ENCODE measurements at places on chromosomes 16 and 17.
A peak's percentile ranks its signal among the peaks of the same experiment; 100 is the strongest.

GRCh38 chr17:39098588-39098987 lies 52.8 kb downstream of the PLXDC1 start:
- DNase-seq = no peak

DNA sequence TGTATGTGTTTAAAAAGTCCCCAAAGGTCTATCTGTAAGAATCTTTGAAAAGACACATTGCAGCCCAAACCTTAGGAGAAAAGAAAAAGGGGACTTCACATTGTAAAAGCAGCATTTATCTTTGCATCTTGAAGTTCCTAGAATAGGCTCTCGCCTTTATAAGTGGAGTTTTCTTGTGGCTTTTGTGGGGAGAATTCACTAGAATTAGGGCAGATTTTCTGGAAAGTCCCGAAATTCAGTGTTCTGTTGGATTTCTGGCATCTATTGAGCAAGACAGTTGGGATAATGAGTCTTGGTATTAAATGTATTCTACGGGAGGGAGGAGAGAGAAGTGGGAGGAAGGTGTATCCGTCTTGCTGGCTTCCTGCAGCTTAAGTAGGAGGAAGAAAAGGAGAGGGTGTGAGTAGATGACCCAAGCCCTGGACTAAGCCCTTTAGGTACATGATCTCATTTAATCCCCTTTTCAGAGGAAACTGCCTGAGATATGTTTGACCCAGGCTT lies 62.6 kb downstream of the PRKCA start:
- peak; percentile 24 for DNase-seq

- no peak for DNase-seq
These were observed 6.4 kb downstream of the PRKCB start for GRCh38 chr16:23842137-23842600.

DNA sequence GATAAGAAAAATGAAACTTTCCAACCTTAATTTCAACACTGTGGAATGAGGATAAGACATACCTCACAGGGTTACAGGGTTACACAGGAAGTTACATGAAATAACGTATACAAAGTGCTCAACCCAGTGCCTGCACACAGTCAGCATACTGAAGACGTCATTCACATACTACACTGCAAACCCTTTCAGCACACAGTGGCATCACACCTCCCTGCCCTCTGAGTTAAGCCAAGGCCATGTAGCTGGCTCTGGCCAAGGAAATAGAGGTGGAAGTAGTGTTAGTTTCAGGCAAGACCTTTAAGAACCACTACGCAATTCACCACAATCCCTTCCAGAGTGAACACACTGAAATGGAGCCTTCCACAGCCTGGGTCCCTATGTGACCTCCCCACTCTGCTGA lies 46.6 kb upstream of the GSG1L start:
- DNase-seq = no peak

DNA sequence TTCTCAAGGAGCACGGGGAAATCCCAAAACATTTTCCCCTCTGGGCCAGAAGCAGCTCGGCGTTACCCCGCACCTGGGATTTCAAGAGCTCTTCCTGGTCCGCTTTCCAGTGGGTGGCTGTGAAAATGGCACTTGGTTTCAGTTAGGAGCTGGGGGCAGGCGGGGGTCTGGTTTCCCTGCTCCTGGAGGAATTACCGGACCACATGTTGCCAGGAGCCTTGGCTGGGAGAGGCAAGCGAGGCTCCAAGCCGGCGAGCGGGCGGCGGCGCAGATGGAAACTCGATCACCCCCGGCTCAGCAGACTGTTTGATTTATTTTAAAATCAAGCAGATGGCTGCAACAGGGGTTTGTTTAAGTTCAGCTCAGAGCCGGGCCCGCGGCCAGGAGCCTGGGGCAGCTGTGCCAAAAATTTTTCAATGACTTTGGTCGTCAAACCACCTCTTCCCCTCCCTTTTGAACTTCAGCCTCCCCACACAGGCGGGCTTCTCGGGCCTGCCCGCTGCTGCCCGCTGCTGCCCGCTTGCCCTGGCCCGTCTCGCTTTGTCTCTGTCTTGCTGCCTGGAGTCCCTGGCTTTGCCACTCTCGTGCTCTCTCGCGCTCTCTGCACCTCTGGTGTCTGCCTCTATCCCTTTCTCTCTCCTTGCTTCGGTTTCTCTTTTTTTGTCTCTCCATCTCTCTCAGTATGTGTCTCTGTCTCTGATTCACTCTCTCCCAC lies 108.0 kb upstream of the CIBAR2 start:
- DNase-seq = peak; percentile 92

- no peak for DNase-seq
These were observed 14.2 kb downstream of the C16orf82 start for GRCh38 chr16:27080895-27081294.

- DNase-seq = no peak
These were observed 12.2 kb upstream of the OSGIN1 start for GRCh38 chr16:83940630-83941378.

DNA sequence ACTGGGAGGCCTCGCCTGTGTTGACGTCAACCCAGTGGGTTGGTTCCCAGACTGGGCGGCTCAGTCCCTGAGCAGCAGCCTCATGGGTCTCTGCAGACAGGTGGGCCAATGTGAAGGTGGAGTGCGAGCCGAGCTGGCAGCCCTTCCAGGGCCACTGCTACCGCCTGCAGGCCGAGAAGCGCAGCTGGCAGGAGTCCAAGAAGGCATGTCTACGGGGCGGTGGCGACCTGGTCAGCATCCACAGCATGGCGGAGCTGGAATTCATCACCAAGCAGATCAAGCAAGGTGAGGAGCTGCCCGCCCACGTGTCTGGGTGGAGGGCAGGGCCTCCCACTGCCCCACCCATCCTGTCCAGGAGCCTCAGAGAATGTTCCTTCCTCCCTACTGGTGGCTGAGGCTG lies 44.1 kb downstream of the MRC2 start:
- DNase-seq = no peak

GRCh38 chr17:1936766-1937165 lies 88.4 kb downstream of the RTN4RL1 start:
- DNase-seq = no peak

DNA sequence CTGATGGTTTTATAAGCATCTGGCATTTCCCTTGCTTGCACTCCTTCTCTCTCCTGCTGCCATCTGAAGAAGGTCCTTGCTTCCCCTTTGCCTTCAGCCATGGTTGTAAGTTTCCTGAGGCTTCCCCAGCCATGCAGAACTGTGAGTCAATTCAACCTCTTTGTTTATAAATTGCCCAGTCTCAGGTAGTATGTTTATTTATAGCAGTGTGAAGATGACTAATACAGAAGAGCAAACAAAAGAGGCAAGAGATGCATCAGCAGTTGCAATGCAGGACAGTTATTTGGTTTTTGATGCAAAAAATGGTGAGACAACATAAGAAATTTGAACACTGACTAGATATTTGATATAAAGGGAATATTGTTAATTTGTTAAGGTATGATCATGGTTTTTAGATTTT lies 16.8 kb downstream of the TMEM100 start:
- no peak for DNase-seq

DNA sequence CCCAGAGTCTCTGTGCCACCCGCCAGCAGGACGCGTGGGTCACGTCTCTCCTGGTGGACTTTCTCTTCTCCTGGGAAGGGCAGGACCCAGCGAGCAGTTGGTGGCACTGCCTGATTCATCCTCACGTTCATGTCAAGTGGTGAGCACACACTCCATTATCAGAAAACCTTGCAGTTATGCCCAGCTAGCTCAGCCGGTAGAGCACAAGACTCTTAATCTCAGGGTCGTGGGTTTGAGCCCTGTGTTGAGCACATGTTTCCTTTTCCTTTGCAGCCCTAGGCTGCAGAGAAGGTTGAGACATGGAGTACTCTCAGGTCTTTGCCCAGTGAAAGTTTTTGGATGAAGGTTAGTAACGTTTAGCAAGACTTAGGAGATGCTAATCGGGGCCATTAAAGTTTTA lies 8.0 kb downstream of the OR1F1 start:
- DNase-seq = no peak

DNA sequence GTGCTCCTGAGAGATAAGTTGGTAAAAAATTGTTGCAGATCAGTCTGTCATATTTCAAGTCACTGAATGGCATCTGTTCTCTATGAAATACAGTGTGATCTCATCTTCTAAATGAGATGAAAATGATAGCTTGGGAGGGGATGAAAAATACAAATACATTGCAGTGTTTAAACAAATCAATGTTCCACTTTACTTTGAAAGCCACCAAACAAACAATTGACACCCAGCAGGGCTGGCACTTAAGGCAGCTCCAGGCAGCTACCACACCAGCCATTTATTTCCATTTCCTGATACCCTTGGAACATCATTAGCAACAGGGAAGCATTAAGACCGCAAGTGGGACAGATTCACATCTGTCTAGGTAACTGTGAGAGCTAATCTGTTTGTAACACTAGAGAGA lies 827.6 kb upstream of the KIF2B start:
- DNase-seq = no peak

DNA sequence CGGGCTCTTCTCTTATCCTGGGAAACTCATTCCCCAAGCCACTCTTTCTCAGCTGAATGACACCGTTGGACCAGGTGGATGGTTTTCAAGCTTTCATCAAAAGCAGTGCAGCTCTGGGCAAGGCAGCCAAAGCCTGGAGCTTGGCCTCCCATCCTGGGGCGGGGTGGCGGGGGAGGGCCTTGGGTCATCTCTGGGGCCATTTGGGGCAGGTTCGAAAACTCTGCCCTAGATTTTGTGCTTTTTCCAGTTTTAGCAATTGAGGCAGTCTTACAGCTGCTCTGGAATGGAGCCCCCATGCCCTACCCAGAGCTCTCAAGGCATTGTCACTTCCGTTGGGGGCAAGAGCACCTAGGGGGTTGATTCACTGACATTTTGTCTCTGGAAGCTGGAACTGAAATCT lies 9.1 kb downstream of the MPRIP start:
- DNase-seq = no peak

DNA sequence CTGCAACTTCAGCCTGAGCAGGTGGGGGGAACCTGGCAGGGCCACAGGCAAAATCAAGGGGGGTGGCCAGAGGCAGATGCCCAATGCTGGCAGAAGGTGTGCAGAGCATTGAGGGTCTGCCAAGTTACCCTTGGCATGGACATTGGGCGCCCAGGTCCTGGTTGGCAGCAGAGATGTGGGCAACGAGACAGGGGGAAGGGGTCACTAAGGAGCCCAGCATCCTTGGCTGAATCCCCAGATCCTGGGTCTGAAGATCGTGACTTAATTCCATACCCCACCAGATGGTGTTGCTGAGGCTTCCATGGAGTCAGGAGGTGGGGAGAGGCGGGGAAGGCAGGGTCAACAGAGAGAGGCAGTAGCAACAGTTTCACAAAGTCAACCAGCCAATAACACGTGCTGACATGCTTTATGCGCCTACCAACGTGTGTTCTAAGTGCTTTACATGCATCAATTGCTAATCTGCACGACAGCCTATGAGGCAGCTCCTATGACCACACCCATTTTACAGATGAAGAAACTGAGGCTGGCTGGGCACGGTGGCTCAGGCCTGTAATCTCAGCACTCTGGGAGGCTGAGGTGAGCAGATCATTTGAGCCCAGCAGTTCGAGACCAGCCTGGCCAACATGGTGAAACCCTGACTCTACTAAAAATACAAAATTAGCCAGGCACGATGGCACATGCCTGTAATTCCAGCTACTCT lies 83.3 kb downstream of the GSG1L start:
- no peak for DNase-seq

DNA sequence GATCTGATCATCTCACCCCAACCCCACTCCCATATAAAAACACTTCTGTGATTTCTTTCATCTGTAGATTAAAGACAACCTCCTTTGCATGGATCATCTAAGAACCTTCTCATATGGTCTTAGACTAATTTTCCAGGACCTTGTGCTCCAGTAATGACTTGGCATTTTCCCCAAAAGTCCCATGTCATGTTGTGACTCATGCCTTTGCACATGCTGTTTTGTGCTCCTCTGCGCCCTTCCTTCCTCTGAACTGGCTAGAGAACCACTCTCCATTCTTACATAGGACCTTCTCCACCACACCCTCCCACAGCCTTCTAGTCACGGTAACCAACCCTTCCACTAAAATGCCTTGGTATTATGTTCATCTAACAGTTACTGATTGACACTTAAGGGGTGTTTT lies 99.5 kb upstream of the AXIN2 start:
- peak; percentile 56 for DNase-seq

DNA sequence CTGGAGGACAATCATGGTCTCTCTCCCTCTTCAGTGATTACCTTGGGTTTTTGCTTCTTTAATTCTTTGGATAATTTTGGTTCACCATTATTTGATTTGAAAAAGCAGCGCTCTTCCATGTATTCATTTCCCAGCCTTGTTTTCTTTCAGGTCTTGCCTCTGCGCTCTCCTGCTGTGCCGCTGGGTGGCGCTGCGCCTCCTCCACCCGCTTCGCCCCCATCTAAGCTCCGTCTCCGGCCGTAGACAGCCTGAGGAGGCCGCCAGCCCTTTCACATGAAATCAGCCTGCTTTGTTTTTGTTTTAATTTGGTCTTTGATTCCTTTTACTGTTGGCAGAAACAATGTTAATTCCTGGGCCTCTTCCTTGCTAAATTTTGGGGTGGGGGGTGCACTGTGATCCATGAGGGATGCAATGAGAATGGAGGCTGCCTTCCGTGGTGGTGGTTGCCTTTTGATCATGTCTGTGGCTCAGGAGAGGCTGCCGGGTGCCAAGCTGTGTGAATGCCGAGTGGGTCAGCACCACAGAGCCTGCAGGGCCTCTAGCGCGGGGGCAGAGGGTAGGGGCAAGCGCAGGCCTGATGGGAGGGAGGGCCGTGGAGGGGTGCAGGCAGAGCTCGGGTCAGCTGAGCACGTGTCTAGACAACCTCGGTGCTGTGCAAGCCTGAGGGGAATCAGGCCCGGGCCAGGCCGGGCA lies 64.1 kb downstream of the PLD6 start:
- peak; percentile 56 for DNase-seq

GRCh38 chr17:74374858-74375257 lies 7.6 kb downstream of the GPR142 start:
- DNase-seq = no peak

- DNase-seq = no peak
These were observed 72.2 kb upstream of the GNAO1 start for GRCh38 chr16:56119133-56119532.

DNA sequence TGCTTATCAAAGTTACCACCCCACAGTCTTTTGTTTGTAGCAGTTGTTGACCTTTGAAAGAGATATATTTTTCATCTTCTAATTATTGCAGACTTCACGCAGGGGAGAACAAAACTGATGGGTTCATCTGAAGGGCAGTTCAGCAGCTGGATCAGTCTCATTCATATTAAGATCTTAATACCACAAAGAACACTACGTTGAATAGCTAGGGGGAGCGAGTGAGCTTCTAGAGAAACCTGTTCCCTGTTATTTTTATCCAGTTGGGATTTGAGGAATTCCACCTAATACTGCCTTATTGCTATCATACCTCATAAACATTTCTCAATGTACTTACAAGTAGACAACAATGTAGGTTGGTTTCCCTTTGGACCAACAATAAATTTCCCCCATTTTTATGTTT lies 306.1 kb upstream of the KIF2B start:
- DNase-seq = peak; percentile 26

DNA sequence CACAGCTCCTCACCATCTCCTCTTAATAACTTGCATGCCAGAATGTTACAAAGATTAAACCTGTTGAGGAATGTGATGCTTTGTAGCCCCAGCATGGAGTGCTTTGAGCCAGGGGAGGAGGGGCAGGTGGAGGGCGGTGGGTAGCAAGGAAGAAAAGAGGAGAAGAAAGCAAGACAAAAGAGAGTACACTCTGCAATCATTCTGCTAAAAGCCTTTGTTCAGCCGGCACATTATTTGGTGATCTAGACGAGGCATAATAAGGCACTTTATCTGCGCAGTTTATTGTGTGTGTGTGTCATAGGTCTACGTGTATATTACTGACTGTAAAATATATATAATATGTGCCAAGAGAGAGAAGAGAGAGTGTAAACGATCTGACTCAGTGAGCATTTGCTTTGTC lies 139.1 kb downstream of the SOX9 start:
- no peak for DNase-seq
